ENCODE measurements at places on chromosomes 7 and 10.

GRCh38 chr10:97497572-97498075, 598 bp downstream of the MMS19 start:
- DNase-seq = peak; percentile 88

- DNase-seq = no peak
Observed at GRCh38 chr7:127256041-127256725, 3.4 kb upstream of the GRM8 start.

DNA sequence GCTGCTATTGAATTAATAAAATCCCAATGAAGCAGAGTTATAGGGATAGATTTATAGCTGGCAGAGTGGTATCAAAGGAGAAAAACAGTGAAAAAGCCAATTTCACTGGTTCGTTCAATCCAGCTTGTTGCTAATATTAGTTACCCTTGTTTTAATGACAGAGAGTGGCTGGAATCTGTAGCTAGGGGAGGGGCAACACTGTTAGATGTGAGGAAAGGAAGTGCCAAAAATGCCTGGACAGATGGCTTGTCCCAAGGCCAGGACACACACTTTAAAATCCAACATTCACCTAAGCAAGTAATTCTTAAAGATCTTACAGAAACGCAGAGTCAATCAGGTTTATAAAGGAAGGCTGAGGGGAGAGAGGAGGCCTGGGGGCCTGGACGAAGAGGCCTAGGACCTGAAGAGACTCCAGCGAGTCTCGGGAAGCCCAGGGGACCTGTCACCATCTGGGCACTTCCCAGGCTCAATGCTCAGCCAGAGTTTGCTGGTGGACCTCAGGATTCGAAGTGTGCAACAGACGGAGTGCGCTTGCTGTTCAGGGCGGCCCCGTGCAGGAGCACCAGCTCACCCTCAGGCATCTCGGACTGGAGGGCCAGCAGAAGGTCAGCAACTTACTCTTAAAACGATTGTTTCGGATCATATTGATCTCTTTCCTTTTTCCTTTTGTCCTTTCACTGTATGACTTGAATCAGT, 36.7 kb downstream of the TMEM248 start:
- no peak for DNase-seq

DNA sequence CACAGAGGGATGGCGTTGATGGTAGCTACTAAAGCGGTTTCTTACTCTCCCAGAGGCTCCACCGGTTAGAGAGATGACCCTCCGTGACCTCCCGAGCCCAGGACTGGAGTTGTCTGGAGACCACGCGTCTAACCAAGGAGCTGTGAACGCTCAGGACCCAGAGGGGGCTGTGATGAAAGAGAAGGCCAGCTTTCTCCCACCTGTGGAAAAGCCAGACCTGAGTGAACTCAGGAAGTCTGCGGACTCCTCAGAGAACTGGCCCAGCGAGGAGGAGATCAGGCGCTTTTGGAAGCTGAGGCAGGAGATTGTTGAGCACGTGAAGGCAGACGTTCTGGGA, 15.9 kb downstream of the LRRC27 start:
- no peak for DNase-seq

GRCh38 chr10:70832852-70833528, 17.2 kb downstream of the SGPL1 start:
- peak; percentile 47 for DNase-seq

- DNase-seq = no peak
Observed at GRCh38 chr10:120457431-120458172, 575 bp downstream of the PLPP4 start.

- DNase-seq = no peak
Observed at GRCh38 chr7:158828133-158829020, 932 bp downstream of the ESYT2 start.

- no peak for DNase-seq
Observed at GRCh38 chr10:114822444-114823076, 980 bp downstream of the FHIP2A start.

DNA sequence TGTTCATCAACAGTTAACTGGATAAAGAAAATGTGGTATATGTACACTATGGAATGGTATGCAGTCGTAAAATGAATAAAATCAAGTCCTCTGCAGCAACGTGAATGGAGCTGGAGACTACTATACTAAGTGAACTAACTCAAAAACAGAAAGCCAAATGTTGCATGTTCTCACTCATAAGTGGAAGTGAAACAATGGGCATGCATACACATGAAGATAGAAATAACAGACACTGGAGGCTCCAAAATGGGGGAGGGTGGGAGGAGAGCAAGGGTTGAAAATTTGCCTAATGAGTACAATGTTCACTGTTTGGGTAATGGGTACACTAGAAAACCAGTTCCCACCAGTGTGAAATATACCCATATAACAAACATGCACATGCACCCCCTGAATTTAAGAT, 179.5 kb downstream of the ZWINT start:
- DNase-seq = no peak

DNA sequence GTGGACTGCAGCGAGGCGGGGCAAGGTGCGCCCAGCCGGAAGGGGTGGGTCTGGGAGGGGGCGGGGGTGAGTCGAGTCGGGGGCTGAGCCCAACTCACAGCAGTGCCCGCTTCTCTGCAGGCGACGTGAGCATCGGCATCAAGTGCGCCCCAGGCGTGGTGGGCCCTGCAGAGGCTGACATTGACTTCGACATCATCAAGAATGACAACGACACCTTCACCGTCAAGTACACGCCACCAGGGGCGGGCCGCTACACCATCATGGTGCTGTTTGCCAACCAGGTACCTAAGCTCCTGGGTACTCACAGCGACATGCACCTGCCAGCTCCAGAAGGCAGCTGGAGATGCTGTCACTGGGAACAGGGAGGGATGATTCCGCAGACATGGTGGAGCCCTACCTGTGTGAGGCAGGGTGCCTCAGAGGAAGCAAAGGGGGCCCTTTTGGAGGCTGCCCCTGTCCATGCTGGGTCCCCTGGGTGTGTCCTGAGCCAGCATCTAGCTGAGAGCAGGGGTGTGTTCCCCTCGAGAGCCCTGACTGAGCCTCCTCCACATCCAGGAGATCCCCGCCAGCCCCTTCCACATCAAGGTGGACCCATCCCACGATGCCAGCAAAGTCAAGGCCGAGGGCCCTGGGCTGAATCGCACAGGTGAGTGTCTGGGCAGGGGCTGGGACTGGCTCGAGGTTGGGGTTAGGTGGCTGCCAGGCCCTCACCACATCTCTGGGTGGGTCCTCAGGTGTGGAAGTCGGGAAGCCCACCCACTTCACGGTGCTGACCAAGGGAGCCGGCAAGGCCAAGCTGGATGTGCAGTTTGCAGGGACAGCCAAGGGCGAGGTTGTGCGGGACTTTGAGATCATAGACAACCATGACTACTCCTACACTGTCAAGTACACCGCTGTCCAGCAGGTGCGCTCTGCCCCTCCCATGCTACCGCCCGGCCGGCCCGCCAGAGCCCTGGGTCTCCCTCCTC, 12.8 kb downstream of the FLNC start:
- no peak for DNase-seq

- DNase-seq = no peak
Observed at GRCh38 chr7:46034056-46034768, 113.1 kb upstream of the IGFBP3 start.

DNA sequence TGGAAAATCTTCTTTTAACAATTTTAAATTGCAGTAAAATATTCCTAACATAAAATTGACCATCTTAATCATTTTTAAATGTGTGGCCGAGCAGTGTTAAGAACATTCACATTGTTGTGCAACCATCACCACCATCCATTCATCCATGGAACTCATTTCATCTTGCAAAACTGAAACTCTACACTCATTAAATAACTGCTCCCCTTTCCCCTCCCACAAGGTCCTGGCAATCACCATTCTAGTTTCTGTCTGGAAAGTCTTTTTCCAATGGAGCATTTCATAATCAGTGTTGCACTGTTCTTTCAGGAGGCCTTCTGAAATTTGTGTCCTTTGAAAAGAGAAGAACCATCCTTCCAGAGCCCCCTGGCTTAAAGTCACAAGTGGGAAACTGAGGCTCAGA, 233.1 kb downstream of the PLXNA4 start:
- no peak for DNase-seq

DNA sequence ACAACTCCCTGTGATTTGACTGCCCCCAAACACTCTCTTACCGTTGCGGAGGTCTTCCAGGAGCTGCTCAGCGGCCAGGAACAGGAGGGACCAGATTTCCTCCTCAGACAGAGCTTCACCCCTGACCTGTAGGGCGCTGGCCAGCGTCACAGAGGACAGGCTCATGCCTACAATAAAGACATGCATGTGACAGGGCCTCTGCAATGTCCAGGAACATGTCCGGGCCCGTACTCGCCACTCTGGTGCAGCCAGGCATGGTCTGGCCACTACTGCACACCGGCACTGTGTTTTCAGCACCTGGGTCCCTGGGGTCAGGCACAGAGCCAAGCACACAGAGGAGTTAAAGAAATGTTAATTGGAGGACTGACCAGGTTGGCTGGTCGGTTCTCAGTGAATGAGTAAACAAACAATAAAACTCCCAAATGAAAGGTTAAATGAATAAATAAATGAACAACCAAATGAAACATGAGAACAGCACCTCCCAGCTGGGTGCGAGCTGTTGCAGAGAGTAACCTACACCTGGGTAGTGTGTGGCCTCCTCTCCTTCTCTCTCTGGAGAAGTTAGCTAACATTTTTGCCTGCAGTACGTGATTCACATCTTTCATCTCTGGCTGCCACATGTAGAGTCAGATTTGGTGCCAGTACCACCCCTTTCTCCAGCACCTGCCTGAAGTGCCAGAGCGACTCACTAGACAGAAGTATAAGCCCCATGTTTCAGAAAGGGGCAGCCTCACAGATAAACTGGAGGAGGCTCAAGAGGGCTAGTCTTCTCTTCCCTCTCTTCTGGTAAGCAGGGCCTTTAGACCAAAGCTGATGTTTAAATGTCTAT, 22.8 kb downstream of the FRMPD2 start:
- no peak for DNase-seq

DNA sequence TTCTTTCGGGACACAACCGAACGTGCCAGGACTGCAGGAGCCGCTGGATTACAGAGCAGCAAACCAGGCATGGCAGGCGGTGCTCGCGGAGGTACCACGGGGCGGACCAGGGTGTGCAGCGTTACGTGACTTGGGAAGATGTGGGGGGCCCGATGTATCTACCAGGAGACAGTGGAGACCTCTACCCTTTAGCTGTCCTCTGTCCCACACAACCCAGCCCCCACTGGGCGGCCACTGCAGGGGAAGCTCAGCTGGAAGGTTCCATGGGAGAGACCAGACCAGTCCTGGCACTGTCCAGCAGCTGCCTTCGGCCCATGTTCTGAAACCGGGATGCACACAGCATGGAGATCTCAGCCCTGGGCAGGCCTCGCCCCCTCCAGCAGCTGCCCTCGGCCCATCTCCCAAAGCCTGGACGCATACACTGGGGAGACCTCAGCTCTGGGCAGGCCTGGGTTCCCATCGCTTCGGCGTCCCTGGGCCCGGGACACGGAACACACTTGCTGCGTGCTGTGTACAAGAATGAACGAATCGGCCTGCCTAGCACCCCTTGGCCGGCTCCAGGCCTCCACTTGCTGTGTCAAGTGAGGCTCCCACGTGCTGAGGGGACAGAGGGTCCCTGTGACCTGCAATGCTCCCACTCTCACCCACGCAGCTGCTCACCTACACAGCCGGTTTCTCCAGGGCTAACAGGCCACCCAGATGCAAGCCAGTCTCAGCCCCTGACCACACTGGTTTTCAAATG, 177.4 kb downstream of the ELFN1 start:
- DNase-seq = no peak

All from HTR-8/SVneo (cell line).